ENCODE measurements at places on chromosomes 13 and 19. TPM values are rescaled to one million over a fixed set of nuclear protein-coding genes. Genes with fewer than 3 reads are reported as not detected.

DNA sequence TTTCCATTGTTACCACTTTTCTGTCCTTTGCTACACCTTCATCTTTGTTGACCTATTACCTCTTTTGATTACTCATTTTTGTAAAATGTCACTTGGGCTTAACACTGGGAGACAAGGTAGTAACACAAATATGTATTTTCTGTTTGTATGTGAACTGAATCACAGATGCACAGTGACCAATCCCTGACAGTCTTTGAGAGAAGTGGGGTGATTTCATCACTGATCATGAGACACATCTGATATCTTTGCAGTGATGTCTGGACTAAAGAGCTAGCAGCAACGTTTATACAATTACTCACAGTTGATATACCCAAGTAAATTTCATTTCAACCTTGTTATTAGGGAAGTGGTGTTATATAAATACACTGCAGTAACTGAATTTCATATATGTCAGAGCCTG lies 1397.4 kb upstream of the SPRY2 start:
- DNase-seq, result no peak

- DNase-seq, result peak; percentile 58
Measured at GRCh38 chr13:33918199-33918932, 100.4 kb downstream of the RFC3 start.

Gene SF3A2
- polyA plus RNA-seq, result 99.8 TPM

DNA sequence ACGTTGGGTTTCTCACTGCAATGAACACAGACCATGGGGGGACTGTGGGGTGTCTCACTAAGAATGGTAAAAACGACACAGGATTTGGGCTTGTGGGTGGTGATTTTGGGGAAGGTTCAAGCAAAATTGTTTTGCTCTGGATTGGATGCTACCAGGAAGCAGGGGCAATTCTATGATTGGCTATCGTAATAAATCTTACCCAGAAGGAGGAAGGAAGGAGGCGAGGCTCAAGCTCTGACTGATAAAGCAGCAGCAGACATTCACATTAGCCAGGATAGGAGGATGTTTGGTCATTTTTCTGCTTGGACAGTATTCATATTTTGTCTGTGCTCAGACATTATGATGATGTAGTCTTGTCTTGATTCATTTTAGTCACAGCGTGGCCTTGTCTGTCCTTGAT lies 1.5 kb downstream of the ZNF576 start:
- DNase-seq, result no peak

DNA sequence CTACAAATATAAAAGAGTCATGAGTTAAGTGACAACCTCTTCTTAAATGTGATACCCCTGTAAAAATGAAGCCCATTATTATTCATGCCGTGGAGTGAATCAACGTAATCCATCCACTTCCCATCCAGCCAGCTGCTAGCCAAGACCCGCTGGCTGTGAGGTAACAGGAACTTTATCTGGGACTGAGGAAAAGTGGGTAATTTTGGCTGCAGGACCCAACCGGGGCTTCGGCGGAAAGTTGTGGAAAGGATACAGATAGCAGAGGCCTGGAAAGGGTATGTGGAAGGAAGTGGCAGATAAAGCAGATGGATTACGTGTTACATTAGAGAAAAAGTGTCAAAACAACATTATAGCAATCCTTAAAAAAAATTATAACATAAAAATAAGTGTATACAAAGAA lies 48.3 kb downstream of the SLC7A1 start:
- DNase-seq, result no peak

Data from renal pelvis (tissue), 12 donors.